ENCODE measurements at places on chromosomes 12 and 14.

DNA sequence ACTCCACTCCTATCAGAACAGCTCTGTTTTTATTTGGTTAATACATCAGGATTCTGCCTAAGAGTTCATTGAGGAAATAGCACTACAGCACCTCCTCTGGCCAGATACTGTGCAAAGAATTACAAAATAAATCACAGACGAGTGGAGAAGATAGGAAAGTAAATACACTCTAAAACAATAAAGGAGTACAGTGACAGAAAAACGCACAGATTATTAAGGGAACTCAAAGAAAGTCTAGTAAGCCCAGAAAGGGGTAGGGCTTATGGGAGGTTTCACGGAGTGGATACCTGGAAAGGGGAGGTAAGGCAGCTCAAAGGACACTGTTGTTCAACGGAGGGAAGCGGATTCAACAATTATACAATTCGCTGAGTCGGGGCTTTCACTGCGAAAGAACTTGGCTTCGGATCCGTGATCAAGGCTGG, 5.5 kb downstream of the OR10AD1 start:
- peak; percentile 47 for DNase-seq

DNA sequence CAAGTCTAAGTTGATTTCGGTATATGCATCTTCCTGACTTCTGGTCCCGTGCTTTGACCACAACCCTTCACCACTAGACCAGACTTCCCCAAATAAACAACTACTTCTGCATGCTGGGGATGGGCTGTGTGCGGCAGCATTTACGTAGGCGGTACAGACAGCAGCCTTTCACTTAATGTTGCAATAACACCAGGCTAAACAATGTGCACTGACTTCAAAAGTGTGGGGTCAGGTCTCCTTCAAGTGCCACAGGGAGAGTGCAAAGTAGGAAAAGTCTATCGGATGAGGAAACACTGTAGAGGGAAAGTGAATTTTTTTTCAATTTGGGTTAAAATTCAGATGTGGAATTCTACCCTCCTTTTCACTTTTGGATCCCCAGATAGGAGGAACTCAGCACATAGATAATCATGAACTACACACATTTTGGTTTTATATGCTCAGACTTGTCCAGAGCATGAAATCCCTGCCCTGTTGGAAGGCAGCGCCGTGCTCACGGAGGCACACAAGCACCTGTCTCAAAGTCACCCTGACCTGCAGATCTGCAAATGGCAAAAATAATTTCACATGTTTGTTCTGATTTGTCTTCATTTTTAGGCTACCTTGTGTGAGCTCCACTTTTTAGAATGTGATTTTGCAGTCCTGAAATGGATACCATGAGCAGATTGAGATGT, 3.6 kb upstream of the FOS start:
- DNase-seq, result peak; percentile 98

- peak; percentile 36 for DNase-seq
Observed at GRCh38 chr12:3727877-3728632, 24.9 kb downstream of the CRACR2A start.

GRCh38 chr12:100984796-100985195, 190.2 kb downstream of the ANO4 start:
- no peak for DNase-seq

- no peak for DNase-seq
Observed at GRCh38 chr14:88269806-88270420, 53.2 kb downstream of the KCNK10 start.

DNA sequence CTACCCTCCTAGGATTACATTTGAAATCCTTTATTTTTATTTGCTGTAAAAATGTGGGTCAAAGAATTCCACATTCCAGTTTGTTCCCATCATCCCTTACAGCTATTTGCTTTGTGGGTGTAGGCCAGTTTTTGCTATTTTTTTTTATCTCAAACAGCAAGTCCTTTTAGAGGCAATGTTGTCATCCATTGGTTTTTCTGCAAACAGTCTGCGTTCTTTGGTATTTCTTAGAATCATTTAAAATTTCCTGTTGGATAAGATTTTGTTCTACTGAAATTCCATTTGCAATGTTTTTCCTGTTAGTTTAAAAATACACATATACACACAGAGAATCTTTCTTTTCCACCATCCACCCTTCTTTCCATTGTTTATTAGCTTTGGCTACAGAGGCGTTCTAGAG, 53.3 kb upstream of the STK38L start:
- no peak for DNase-seq

GRCh38 chr12:112978163-112979040, at the start of gene OAS2:
Gene OAS2, plus strand, starts transcription at chr12:112978519. Its CDS starts 90 bp downstream, at chr12:112978609.
- DNase-seq, result peak; percentile 86

GRCh38 chr12:78037707-78038106, 207.0 kb downstream of the NAV3 start:
- no peak for DNase-seq

DNA sequence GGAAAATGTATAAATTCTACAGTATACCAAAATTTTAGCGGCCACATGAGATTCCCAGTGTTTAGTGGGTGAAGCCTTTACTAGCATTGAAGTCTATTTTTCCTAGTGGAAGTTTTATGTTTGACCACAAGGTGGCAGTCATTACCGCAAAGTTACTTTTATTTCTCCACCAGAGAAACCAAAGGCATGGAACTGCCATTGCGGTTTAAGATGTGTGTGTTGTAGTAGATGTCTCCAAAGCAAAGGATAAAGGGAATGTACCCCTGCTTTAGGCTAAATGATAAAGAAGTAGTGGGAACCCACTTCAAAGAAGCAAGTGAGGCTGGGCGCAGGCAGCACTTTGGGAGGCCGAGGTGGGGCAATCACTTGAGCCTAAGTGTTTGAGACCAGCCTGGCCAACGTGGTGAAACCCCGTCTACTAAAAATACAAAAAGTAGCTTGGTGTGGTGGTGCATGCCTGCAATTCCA, 140.5 kb downstream of the PRKCH start:
- peak; percentile 82 for DNase-seq

DNA sequence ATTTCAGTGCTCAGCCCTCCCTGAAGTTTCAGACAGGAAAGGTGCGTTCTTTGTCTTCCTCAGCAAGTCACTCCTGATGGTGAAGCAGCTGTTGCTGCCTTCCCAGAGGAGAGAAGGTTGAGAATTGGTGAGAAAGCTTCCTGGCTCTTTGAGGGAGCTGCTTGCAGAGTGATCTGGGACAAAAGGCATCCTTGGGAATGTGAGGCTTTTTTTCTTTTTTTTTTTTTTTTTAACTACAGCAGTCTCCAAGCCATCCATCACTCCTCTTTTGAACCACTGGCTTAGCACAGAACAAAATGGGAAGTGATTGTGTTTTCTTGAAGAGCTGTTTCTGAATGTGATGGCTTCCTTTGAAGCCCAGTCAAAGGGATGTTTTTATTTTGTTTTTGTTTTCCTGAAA, 120.4 kb upstream of the LRIG3 start:
- DNase-seq, result no peak

DNA sequence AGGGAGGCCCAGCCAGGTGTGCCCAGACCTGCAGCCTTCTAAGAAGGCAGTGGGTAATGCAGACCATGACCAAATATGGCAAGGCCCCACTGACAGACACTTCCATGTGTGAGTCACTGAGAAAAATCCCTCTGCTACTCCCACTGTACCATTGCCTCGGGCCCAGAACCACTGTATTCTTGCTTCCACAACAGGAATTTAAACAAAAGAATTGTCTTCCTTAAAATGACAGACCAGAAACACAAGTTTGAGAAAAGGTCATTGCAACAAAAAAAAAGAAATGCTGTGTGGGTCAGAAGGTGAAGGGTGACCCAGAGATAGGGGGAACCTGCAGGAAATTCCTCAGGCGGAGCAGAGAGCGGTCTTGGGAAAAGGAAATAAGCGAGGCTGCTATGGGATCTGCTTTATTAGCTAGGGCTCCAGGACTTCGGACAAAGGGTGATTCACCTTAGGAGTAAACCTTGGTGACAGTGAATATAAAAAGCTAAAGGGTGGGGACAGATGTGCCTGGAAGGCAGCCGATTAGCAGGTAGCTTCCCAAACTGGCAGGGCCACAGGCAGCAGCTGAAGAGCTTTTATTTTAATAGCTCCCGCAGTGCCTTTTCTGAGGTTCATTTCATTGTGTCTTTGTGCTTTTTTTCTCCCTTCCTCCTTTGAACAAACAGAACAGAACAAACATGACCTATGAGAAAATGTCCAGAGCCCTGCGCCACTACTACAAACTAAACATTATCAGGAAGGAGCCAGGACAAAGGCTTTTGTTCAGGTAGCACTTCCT, 185.3 kb upstream of the BCL2L14 start:
- DNase-seq, result peak; percentile 84

GRCh38 chr14:62123961-62124360, 361.7 kb downstream of the SNAPC1 start:
- DNase-seq, result no peak

DNA sequence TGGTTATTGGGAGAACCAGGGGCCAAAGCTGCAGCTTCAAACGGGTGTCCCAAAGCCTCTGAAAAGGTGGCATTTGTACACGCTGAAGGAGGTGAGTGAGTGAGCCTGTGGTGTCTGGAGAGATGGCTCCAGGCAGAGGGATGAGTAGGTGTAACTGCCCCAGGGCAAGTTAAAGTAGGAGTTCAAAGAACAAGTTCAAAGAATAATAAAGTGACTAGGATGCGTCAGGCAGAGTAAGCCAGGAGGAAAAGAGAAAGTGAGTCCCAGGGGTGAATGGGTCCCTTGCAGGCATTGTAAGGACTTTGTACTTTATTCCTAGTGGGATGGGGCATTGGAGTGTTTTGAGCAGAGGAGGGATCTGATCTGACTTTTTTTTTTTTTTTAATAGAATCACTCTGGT, 201.4 kb upstream of the PWP1 start:
- DNase-seq, result no peak

GRCh38 chr12:68056300-68056699, 67.1 kb downstream of the IFNG-AS1 start:
- DNase-seq, result no peak

- peak; percentile 14 for DNase-seq
Observed at GRCh38 chr12:27709932-27710591, 570 bp upstream of the MRPS35 start.

GRCh38 chr14:95045836-95046430, 111.4 kb downstream of the DICER1 start:
- DNase-seq, result no peak

- DNase-seq, result no peak
Observed at GRCh38 chr14:63996625-63997220, 143.9 kb downstream of the SYNE2 start.

DNA sequence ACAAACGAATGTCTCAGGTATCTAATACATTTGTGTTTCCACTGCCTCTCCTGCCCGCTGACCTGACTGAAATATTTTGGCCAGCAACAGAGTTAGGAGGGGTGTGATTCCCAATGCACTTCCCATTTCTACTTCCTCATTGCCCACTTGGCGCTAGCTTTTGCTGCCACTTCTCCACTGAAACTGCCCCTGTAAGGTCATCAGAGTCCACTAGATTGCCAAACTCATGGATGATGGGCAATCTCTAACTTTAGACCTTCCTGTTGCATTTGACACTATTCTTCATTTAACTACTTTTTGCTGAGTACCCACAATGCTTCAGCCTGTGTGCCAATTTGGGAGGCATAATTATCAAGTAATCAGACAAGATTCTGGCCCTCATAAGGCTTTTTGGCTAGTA, 40.8 kb downstream of the GPR65 start:
- peak; percentile 93 for DNase-seq

GRCh38 chr12:2854669-2855453, 2.0 kb downstream of the TEX52 start:
- DNase-seq, result no peak

GRCh38 chr14:69298131-69299071, 38.4 kb downstream of the GALNT16 start:
- no peak for DNase-seq
